ENCODE measurements at places on chromosomes 4 and X.

DNA sequence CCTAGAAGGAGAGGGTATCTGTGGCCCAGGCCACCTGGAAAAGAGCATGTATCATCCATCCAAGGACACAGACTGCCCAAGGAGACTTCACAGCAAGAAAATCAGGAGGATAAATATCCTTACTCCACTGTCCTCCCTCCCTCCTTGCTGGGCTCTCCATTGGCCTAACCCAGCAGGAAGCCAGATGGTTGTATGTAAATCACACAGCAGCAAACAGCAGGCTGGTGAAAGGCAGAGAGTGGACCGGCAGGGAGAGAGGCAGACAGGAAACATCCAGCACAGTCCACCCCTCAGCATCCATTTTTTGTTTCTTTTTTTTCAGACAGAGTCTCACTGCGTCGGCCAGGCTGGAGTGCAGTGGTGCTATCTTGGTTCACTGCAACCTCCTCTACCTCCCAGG lies 17.5 kb downstream of the TXK start:
- DNase-seq = no peak

GRCh38 chr4:40363382-40363920 lies 28.3 kb downstream of the CHRNA9 start:
- no peak for DNase-seq

DNA sequence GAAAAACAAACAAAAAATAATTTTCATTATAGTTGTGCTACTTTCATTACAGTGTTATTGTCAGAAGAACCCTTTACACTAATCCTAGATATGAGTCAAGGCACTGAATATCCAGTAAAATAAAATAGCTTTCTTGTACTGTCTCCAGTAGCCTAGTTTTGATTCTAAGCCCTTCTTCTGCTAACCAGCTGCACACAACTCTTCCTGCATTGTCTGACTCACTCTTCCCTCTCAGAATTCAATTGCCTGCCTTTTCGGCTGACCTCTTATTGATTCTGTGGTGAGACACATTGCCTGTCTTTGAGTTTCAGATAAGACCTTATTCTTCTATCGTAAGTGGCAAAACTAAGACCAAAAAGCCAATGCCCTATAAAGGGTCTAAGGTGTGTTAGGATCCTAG lies 26.7 kb upstream of the PCDH18 start:
- DNase-seq = peak; percentile 80

DNA sequence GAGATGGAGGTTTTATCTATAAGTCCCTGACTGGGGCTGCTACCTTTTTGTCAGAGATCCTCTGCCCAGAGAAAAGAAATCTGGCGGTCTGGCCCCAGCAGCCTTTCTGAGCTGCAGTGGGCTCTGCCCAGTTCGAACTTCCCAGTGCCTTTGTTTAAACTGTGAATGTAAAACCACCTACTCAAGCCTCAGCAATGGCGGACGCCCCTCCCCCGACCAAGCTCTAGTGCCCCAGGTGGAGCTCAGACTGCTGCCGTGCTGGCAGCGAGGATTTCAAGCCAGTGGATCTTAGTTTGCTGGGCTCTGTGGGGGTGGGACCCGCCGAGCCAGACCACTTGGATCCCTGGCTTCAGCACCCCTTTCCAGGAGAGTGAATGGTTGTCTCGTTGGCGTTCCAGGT lies 121.8 kb downstream of the TSPAN5 start:
- no peak for DNase-seq

DNA sequence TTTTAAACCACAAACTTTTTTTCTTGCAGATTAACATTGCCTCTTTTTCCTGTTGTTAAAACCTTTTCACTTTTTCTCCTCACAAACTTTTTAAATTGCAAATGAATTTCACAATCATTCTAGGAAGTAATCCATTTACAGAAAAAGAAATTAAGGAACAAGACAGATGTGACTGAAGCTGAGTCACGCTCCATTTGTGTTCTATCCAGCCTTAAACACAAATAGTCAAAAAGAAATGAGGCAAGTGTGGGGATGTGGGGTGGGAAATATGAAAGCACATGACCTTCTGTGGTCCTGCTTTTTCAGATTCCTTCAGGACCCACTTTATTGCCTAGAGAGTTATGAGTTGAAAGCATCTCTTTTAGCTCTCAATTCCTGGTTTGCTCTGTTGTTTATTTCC lies 197.0 kb downstream of the ADGRL3 start:
- DNase-seq = peak; percentile 1

- no peak for DNase-seq
Observed at GRCh38 chr4:155766622-155767021, 7.8 kb downstream of the GUCY1B1 start.

GRCh38 chr4:54384563-54384962 lies 155.5 kb downstream of the PDGFRA start:
- peak; percentile 39 for DNase-seq
